ENCODE measurements at places on chromosomes 12 and 14.

- no peak for DNase-seq
Measured at GRCh38 chr12:91991399-91992187, 154.1 kb downstream of the BTG1 start.

DNA sequence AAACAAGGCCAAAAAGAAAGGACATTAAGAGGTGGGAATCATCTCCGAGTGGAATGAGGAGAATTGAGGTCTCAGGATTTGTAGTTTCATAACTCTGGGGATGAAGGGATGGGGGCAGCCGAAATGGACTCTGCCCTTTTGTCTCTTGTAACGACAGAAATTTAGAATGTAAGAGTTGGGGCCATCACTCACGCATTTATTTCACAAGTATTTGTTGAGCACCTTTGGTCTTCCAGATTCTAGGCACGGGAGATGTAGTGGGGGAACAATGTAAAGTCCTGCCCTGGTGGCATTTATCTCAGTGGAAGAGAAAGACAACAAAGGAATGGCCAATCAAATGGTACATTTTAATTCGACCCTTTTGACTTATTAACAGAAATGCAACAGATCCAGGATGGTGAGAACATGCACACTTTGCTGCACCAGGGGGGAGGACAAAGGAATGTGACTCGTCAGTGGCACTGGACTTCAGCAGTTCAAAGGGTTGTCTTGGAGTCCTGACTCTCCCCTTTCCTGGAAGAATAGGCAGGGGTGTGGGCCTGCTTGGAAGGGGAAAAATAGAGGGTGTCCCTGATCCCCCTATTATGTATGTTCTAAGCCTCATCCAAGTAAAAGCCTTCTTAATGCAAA is 102.0 kb downstream of the TMEM30B start:
- no peak for DNase-seq

DNA sequence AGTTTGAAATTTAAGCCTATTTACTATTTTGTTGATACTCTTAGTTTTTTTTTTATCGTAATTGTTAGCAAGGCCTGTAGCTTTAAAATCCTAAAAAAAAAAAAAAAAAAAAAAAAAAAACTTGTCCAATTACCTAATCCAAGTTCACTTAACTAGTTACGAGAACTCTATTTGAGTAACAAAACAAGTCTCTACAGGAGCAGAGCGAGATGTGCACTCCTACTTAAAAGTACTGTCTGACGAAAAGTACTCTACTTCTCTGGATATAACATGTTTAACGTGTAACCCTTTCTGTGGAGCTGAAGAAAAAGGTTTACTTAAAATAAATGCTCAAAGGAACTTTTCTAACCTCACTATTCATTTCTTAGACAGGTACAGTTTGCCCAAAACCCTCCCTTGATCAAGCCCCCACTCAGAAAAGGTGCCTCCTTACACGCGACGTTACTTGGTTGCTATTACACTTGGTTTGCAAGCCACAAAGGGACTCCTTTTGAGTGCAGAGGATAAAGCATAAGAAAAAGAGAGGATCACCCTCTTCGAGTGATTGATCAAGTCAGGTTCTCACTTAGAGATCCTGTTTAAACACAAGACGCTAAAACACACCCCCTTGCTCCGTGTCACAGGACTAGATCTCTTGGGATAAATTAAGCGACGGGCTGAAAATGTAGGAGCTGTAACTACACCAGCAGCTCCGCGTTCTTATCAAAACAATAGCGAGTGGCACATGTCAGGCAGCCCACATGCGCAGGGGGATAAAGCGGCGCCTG is 2.2 kb downstream of the BAZ1A start:
- DNase-seq = peak; percentile 9

DNA sequence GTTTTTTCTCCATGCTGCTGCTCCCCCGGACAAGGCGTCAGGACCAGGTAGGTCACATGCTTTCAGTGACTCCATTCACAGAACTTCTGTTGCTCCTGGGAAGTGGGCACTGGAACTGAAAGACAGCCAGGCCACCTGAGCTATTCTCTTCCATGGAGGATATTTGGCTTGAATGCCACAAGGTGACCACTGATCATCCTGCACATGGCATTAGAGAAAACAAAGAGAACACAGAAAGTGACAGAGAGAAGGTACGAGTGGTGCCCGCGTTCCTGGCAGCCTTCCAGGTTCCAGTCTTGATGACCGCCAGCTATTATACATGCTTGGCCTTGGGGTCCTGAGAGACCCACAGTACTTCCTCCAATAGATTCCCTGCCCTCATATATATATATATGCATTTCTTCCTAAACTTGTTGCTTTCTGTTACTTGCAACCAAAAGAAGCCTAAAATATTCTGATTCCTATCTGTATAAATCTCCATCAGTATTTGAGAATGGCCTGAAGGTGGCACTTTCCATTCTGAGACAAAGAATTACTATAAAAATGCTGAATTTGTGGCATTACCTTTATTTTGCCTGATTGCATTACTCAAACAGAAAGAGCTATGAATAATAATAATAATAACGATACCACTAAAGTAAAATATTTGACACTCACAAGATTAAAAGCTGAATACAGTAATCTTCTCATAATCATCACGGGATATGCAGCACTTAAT is 174.9 kb downstream of the FOXN3 start:
- no peak for DNase-seq

GRCh38 chr12:91947459-91947858 is 198.2 kb downstream of the BTG1 start:
- no peak for DNase-seq
